Stimulated activated CD8-positive, alpha-beta memory T cell treated with anti-CD3 and anti-CD28 coated beads, Interleukin-15, amount 100 ng/mL, for 4 hours (primary cell): ENCODE measurements at places on chromosomes 7 and 10.

DNA sequence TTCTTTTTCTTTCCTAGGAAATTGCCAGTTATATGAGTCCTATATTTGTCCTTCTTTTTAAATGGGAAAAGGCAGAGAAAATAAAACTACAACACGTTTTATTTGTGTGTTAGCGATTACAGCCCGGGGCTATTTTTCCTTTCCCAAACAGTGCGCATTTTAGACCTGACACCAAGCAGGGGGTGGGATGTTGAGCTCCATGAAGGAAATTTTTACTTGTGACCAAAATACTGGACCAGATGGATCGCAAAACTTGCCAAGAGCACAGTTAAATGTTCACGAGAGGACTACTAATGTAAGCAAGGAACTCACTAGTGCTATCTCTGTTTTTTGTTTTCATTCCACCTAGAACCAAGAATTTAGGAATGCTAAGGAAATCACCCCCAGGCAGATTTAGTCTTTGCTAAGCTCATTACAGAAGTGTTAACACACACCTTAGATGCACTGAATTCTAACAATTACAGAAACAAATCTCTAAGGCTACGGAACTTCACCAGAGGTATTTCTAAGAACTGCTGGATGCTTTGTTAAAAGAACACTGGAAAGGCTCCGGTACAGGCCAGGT lies 114.8 kb downstream of the JAZF1 start:
- no peak for DNase-seq

DNA sequence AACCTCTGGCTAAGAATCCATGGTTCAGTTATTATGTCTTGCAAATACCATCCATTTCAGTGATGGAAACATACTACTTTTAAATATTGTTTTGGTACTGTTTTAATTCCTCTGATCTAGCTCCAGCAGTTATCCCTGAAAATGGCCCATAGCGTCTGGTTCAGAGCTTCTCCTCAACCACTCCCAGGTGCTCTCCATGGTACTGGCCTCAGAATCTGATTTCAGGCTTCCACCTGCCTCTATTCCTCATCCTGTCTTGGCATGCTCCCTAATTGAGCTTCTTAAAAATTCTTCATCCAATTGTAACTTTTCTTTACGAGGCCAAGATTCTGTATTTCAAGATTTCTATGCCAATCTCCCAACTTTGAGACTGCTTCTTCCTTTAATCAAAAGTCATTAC lies 236.3 kb downstream of the HTR7 start:
- no peak for DNase-seq

DNA sequence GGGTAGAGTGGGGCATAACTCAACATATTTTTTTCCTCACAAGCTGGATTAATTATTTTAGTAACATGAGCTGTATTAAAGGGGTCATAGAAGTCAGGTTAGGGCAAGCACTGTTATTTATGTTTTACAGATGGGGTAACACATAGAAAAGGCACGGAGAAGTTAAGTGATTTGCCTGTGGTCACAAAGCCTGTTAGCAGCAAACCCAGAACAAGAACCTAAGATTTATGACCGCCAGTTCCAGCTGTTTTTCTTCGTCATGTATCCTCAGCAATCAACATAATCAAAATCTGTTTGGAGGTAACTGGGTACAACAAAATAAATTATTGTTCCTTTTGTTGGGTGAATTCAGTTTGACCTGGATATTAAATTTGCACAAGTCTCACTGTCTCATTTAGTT lies 57.2 kb upstream of the BET1 start:
- no peak for DNase-seq

GRCh38 chr7:45358287-45358686 lies 200.7 kb downstream of the RAMP3 start:
- no peak for DNase-seq

GRCh38 chr7:4689151-4689550 lies 7.1 kb downstream of the FOXK1 start:
- DNase-seq: no peak
